ENCODE measurements at places on chromosomes 1 and 21. TPM values are rescaled to one million over a fixed set of nuclear protein-coding genes. Genes with fewer than 3 reads are reported as not detected.

Gene CDA
- total RNA-seq = 2.0 TPM

Gene NLRP3
- total RNA-seq = 0.14 TPM

Gene UTS2
- total RNA-seq = not detected

Gene HSPA6
- 0.22 TPM for total RNA-seq

Gene CA14
- total RNA-seq = not detected

Gene KCNK1
- total RNA-seq = not detected

Gene CLCA1
- total RNA-seq = not detected

Gene MYOC
- total RNA-seq = not detected

Gene KCNA3
- not detected for total RNA-seq

Gene FLG2
- total RNA-seq = not detected

Gene DNALI1
- total RNA-seq = 2.9 TPM

Gene PROX1
- total RNA-seq = 2.1 TPM

Gene KCNJ9
- not detected for total RNA-seq

Gene VPS13D
- total RNA-seq = 48.3 TPM

Gene BRINP2
- not detected for total RNA-seq

Gene OR2M3
- total RNA-seq = not detected

Data from thoracic aorta endothelial cell (primary cell).